ENCODE measurements at places on chromosomes 2 and 18. TPM values are rescaled to one million over a fixed set of nuclear protein-coding genes. Genes with fewer than 3 reads are reported as not detected.

Gene PSD4
- 6.3 TPM for polyA plus RNA-seq

Gene TEX44
- not detected for polyA plus RNA-seq

Gene SCG2
- 3.5 TPM for polyA plus RNA-seq

Gene LRP2
- polyA plus RNA-seq, result not detected

Gene NOSTRIN
- 10.6 TPM for polyA plus RNA-seq

Gene CPSF3
- polyA plus RNA-seq, result 16.6 TPM

Gene AQP12A
- not detected for polyA plus RNA-seq

Gene ARHGEF4
- 18.2 TPM for polyA plus RNA-seq

Gene CCDC85A
- 4.1 TPM for polyA plus RNA-seq

Gene CLHC1
- polyA plus RNA-seq, result 3.8 TPM

Gene DUSP2
- polyA plus RNA-seq, result 18.1 TPM

All from urinary bladder (tissue), 4 donors.